ENCODE measurements at places on chromosomes 6 and 20. TPM values are rescaled to one million over a fixed set of nuclear protein-coding genes. Genes with fewer than 3 reads are reported as not detected.

Gene TP53TG5
- 0.32 TPM for total RNA-seq

Gene FAM209B
- not detected for total RNA-seq

Gene ABHD16B
- total RNA-seq = not detected

Gene RARS2
- total RNA-seq = 42.1 TPM

Gene GPX5
- total RNA-seq = 0.30 TPM

Gene PBOV1
- total RNA-seq = not detected

Gene CCM2L
- 0.69 TPM for total RNA-seq

Gene MCM3
- total RNA-seq = 149 TPM

Gene KCNK5
- total RNA-seq = 0.28 TPM

Gene ZC3H12D
- total RNA-seq = 0.07 TPM

Gene TXLNB
- 17.5 TPM for total RNA-seq

Gene ERGIC3
- total RNA-seq = 213 TPM

Gene LY6G6F
- not detected for total RNA-seq

Gene NHLRC1
- 2.0 TPM for total RNA-seq

Gene HAO1
- not detected for total RNA-seq

Gene RPL10A
- 1,320 TPM for total RNA-seq

Gene DYNLT2
- total RNA-seq = 1.9 TPM

Gene ARMC12
- total RNA-seq = 4.1 TPM

Gene ELOVL5
- 37.2 TPM for total RNA-seq

Gene LY6G5B
- total RNA-seq = 3.9 TPM

Gene BPIFB2
- not detected for total RNA-seq
